Inflammatory macrophage treated with lipopolysaccharide for 4 hours (primary cell): ENCODE measurements at places on chromosomes 5 and 9.

GRCh38 chr5:113293975-113294310, 140.8 kb downstream of the TSSK1B start:
- no peak for DNase-seq

DNA sequence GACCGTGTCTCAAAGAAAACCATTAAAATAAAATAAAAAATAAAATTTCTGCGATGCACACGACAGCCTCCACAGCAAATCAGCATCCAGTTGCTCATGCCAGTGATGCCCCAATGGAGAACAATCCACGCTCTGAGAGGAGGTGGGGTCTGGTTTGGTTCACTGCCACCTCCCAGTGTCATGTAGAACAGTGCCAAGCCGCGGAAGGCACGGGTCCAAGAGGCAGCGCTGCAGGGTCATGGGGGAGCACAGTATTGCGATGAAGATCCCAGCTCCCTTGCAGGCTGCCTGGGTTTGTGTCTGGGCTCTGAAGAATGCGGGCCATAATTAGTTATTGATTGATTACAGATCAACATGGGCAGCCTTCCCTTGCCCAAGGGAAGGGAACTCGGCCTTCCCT, 6.1 kb upstream of the CACFD1 start:
- no peak for DNase-seq

- no peak for DNase-seq
Observed at GRCh38 chr9:86035827-86036440, 63.4 kb downstream of the GOLM1 start.

DNA sequence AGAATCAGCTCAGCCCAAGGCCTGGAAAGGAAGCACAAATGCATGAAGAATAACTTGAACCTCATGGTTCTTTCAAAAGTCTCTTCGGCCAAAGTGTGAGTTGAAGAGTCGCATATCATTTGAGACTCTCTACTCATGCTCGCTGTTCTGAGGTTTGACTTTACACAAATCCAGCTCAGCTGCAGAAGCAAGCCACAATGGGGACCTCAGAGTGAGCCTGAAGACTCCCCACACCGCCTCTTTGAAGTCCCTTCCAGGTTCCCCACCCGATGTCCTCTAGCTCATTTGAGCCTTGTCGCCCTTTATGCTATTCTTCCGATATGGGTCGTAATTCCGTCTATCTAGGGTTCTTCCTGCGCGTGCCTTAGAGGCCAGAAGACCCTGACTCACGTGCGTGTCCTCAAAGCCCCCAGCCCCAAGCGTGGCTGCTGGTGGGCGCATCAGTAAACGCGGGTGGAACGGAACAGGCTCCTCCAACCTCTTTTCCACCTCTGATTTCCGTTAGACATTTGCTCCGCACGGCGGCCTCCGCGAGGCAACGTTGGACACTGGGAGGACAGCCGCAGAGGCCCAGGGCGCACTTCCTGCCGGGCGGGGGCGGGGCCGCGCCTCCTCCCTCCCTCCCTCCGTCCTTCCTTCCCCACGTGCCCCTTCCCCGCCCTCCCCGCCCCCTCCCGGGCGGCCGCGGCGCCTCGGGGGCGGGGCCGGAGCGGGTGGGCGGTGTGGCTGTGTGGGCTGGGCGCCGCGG, at the start of gene SNX30:
TSS of gene SNX30 (plus strand) at position 745 of the 748 bp plus-strand sequence. CDS start 242 bp downstream, outside the sequence.
- DNase-seq: peak; percentile 88

GRCh38 chr9:96068511-96068910, 193.0 kb downstream of the ERCC6L2 start:
- no peak for DNase-seq

DNA sequence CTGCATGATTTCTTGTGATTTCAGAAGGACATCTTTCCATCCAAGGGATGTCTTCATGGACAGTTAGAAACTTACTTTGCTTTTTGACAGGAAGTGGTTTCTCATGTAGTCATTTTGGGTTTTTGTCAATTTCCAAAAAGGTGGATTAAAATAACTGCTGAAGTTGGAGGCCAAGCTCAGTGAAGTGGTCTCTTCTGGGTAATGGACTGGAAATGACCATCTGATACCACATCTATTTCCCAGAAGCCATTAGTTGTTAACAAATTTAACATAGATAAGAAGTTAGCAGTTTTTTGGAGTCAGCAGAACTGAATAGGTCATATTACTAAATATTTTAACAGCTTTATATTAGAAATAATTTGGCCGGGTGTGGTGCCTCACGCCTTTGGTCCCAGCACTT, 86.2 kb upstream of the MYO10 start:
- peak; percentile 11 for DNase-seq

DNA sequence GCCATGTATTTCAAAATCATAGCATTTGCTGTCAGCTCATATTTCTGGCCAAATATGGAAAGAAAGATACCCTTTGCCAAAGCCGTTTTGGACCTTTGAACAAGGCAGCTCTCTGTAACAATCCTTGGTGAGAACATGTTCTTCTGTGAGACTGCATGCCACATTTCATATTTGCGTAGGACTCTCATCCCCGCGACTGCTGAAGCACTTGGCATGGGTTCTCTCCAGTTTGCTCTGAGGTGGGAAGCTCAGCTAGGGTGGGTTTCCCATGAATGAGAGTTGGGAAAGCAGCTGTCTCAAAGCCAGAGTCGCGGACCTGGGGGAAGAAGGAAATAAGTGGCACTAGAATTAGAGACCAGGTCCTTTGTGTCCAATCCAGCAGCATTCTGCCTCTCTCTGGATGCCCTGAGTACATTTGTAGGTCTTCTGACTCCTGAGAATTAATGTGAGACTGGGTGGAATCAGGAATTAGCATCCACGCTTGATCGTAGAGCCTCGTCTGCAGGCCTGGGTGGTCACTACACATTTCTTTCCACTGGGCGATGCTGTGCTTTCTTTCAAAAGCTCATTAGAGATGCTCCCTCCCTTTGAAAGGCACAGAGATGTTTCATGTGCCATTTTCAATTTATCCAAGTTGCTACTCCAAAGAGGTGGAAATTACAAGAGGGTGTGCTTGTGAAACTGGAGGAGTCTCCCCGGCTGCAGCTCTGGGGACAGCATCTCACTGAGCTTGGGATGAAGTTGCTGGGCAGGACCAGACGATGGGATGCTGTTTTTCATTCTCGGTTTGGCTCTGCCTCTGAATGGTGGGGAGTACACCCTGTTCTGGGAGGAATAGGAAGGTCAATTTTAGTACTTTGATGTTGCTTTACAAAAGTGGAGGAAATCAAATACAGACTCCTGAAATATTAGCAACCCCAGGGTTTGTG, 197.2 kb downstream of the GADD45G start:
- no peak for DNase-seq

- no peak for DNase-seq
Observed at GRCh38 chr9:98778251-98778650, 18.1 kb downstream of the ANKS6 start.

- DNase-seq: peak; percentile 57
Observed at GRCh38 chr9:128863647-128864046, 18.1 kb downstream of the KYAT1 start.

- no peak for DNase-seq
Observed at GRCh38 chr9:70101265-70101664, 57.6 kb downstream of the MAMDC2 start.

DNA sequence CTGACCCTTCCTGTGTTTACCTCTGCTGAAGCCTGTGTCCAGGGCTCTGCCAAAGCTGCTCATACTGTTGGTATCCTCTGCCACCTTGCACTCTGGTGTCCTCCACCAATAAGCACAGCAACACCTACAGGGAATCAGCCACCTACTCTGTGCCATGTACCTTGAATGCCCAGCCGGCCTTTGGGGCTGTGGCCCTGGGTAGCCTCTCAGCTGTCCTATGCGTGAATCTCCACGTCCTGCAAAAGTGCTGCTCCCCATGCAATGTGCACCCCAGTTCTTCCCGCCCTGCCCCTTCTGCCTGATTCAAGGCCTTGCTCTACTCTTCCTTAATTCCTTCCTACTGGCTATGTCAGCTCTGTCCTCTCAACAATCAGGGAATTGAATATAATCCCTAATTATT, 506.5 kb downstream of the ARHGEF28 start:
- no peak for DNase-seq

GRCh38 chr9:31574006-31574765, 810.3 kb upstream of the ACO1 start:
- no peak for DNase-seq

DNA sequence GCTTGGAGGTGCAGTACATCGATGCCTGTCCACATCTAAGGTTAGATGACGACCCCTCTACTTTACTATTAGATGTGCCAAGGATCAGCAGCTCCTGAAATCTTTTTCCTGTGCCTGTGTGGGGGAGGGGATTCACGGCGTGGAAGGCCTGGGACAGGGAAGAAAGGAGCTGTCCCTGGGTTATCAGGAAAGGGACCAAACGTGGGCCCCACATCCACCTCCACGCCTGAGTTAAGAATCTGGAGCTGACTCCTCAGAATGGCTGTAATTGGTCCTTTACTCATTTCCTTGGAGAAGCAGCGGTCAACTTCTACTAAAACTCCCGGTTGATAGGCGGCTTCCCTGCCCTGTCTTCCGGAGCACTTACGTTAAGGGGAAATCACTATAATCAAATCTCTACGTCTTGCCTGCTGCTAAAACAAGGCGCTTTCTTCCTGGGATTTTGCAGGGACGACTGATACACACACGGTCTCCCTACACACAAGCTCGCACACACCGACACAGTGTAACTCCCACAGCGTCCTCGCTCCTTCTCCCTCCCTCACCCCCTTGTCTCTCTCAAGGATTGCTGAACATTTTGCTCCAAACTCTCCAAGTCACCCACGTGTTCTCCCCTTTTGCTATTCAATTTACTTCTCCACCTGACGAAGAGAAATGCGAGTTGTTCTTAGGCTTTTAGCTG, 1.4 kb downstream of the PDE4D start:
- no peak for DNase-seq

GRCh38 chr9:114893221-114894010, 37.0 kb downstream of the TNFSF8 start:
- DNase-seq: peak; percentile 92

- DNase-seq: peak; percentile 47
Observed at GRCh38 chr5:62340392-62340791, 34.4 kb downstream of the KIF2A start.

GRCh38 chr5:65978251-65978650, 51.9 kb downstream of the ERBIN start:
- DNase-seq: no peak

DNA sequence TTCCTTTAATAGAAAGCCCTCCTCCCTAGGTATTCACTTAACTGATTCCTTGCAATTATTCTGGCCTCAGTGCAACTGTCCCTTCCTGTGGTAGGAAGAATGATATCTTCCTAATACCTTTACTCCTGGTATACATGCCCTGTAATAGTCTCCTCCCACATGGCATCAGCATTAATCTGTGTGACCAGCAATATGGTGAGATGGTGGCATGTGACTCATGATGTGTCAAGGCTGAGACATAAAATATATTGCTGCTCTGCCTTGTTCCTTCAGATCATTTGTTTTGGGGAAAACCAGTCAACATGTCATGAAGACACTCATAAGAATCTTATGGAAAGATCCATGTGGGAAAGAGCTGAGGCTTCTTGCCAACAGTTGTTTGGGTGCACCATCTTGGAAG, 149.1 kb upstream of the TRPM3 start:
- DNase-seq: no peak

- DNase-seq: no peak
Observed at GRCh38 chr9:125428060-125428901, 166.7 kb downstream of the GAPVD1 start.
